ENCODE measurements at places on chromosomes 3 and 15.

- no peak for DNase-seq
Observed at GRCh38 chr3:147930232-147930807, 521.2 kb downstream of the ZIC1 start.

DNA sequence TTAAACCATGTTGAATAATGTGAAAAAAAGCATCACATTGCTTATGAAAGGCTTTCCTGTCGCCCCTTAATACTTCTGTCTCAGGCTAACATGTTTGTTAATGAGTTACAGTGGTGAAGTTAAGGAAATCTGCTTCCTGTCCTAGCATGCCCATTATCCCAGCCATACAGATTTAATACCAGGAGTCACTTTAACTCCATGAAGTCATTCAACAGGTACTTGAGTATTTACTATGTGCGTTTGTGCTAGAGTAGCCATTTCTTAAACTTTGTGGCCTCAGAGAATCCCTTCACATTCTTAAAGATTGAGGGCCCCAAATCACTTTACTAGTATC lies 10.1 kb upstream of the SETD5 start:
- DNase-seq: no peak

DNA sequence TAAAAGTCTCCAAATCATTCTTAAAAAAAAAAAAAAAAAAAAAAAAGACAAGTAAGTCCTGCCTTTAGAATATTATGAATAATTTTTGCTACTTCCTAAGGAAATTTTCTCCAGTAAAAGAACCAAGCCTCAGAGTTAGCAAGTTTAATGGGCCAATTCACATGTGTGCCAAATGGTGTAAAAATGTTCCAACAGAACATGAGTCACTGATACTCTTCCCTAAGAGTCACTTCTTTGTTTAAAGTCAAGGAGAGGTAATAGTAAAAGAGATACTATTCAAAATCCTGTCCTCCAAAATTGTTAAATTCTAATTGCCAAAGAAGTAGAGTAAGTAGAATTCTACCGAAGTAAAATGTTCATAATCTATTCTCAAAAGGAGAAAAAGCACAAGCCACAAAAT lies 17.7 kb upstream of the CPA3 start:
- DNase-seq: no peak

GRCh38 chr3:104190681-104191080 lies 1176.0 kb upstream of the ALCAM start:
- no peak for DNase-seq

- DNase-seq: no peak
Observed at GRCh38 chr15:96123630-96124187, 206.8 kb upstream of the NR2F2 start.

DNA sequence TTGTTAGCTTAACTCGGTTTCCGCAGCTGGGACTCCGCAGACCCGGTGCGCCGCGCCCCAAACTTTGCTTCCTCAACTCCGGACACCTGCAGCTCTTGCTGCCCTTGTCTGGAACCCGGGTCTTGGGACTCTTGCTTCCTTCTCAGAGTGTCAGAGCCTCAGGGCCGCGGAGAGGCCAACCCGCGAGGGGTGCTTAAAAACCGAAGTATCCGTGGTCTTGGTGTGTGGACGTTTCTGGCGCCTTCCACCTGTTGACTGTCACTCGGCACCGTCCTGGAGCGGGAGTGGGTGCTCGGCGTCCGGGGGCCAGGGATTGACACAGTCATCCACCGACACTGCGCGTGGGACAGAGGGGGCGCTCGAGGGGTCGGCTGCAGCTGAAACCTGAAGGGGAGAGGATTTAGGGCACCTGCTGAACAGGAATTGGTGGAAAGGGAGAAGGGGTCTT lies 386 bp downstream of the SQOR start:
- peak; percentile 21 for DNase-seq

DNA sequence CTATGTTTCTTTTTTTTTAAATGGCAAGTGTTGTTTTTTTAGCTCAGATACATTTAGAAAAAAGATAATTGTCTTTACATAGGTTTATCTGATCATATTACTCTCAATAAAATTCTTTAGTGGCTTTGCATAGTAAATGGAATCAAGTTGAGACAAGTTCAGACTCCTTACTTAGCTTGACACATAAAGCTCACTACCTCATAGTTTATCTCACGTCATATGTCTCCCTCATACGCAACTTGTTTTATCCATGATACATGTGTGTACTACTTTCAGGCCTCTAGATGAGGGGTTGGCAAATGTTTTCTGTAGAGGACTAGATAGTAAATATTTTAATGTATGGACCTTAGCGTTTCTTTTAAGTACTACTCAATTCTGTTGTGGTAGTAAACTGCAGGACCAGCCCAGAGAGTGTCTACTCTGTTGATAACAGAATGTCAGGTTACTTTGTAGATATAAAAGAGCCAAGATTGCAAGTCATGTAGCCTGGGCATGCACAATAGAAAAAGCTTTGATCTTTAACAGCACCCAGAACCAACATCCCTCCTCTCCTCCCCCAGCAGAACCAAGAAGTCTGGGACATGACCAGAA lies 28.2 kb upstream of the MGA start:
- DNase-seq: no peak

DNA sequence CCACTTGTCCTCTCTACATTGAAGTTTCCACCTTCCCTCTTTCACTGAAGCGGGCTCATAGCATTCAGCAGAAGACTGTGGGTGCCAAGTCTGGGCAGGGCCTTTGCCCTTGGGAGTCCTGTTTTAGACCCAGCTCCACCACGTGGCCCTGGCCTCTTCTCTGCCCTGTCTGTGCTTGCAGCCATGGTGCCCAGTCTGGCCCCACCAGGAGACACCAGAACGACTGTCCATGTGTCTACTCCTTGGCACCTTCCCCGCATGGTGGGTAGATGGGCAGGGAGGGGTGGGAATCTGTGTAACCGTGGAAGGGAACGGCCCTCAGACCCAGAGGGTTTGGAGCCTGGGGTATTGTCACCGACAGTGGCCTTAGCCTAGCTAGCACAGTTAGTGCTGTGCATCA lies 17.9 kb upstream of the EMC3 start:
- DNase-seq: no peak

- no peak for DNase-seq
Observed at GRCh38 chr3:72169561-72170472, 384.9 kb upstream of the PROK2 start.

GRCh38 chr15:50148362-50148963 lies 29.4 kb upstream of the ATP8B4 start:
- DNase-seq: no peak

DNA sequence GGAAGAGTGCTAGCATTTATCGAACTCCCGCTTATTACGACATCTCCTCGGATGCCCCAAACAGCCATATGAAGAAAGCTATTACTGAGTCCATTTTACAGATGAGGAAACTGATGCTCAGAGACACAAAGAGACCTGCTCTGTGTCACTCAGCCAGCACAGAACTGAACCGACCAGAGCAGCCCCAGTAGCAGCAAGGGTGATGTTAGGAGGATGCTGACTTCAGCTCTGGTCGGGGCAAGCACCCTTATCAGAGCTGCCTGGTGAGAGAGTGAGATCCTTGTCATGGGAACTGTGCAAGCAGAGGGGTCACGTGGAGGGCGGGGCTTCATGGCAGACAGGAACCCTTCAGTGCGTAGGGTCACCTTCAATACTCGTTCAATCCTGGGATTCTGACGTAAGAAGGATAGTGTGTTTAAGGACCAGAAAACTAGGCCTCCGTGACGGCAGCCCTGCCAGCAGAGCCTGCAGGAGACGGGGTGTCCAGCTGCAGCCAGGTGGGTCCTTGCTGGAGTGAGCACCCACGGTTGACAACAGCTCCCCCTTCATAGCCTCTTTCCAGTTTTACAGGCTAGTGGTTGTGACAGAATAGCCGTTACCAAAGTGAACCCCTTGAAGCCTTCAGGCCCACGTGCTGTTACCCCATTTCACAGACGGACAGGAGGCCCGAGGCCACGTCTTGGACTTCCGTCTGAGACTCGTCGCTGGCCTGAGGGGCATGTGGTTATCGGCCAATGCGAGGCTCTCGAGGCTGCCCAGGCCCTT lies 12.0 kb upstream of the IQSEC1 start:
- DNase-seq: no peak

Measured in activated naive CD8-positive, alpha-beta T cell treated with anti-CD3 and anti-CD28 coated beads, Interleukin-2, amount 50 U/mL, for 16 hours (primary cell).